ENCODE measurements at places on chromosomes 7 and 10.

GRCh38 chr7:150751702-150752101, 14.5 kb downstream of the GIMAP5 start:
- DNase-seq, result no peak

- no peak for DNase-seq
Measured at GRCh38 chr7:144826208-144826607, 9.6 kb downstream of the TPK1 start.

DNA sequence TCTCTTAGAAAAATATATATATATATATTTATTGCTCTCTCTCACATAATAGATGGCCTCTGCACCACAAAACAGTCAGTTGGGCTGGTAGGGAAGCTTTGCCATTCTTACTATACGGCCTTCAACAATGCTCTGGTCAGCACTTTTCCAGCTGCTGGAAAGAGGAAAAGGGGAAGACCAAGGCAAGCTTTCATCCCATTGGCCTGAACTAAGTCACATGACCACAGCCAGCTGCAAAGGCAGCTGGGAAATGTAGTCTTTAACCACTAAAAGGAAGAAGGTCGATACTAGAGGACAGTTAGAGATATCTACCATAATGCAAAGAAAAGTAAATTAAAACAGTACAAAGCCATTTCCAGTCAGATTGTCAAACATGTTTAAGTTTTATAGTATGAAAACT, 58.4 kb upstream of the MACROH2A2 start:
- DNase-seq, result no peak

- DNase-seq, result no peak
Measured at GRCh38 chr10:14621037-14621436, 153.7 kb downstream of the FAM107B start.
